ENCODE measurements at places on chromosomes 6 and 20.

GRCh38 chr6:89590133-89590532, 48.4 kb downstream of the LYRM2 start:
- no peak for DNase-seq

DNA sequence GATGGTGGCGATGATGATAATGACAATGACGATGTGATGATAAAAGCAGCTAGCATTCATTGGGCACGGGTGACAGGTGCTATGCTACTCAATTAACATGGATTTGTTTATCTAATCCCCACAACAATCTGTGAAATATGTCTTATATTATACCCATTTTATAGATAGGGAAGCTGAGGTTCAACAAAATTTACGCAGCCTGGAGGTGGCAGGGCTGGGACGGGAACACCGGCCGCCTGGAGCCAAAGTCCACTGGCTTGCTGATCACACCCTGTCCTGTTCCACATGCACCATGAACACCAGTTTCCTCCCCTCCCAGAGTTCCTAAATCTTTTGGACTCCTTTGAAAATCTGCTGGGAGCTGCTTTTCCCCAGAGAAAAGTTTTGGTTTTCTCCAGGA, 23.0 kb downstream of the RIMS4 start:
- no peak for DNase-seq

GRCh38 chr6:18328540-18328939, 58.6 kb upstream of the RNF144B start:
- no peak for DNase-seq

DNA sequence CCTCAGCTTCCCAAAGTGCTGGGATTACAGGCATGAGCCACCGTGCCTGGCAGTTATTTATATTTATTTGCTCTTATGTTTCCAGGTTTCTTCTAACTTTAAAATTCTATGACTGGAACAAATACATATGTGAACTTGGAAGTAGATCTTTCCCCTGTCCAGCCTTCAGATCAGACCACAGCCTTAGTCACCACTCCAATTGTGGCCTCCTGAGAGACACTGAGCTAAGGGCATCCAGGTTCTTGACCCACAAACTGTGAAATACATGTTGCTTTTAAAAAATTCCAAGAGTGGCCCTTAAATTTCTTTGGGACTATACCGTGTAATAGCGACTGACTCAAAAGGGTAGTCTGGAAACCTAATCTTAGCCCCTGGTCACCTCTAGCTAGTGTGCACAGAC, 1.5 kb upstream of the ADGRG6 start:
- no peak for DNase-seq

GRCh38 chr6:130708338-130708737, 118.9 kb upstream of the SMLR1 start:
- no peak for DNase-seq

GRCh38 chr20:31869673-31869941, 720 bp downstream of the DUSP15 start:
- no peak for DNase-seq

- DNase-seq, result no peak
These were observed 134.6 kb downstream of the PHACTR1 start for GRCh38 chr6:12851123-12851695.

DNA sequence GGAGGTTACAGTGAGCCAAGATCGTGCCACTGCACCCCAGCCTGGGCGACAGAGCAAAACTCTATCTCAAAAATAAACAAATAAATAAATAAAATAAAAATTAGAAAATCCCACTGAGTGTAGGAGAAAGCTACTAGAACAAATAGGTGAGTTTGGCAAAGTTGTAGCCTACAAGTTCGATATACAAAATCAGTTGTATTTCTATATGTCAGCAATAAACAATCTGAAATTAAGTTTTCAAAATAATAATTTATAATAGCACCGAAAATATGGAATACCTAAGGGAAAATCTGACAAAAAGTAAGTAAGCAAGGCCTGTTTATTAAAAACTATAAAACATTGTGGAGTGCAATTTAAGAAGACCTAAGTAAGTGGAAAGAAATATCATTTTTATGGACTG, 5.1 kb upstream of the DEFB118 start:
- no peak for DNase-seq

DNA sequence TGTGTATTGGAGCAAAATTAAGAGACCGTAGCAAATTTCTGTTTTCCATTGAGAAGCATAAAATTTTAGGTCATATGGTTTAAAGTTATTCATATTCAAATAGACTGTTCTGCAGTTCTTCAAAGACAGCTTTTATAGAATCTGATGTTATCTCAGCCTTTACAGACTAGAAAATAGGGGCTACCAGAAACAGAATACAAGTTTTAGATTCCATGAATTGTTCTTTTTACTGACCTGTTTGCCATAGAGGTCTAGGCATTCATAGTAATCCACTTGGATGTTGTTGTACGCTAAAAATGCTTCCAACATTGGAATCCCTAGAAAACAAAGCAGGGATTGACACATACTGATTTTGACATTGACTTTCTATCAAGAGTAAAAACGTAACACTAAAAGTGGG, 47.3 kb upstream of the BTBD3 start:
- DNase-seq, result no peak

GRCh38 chr6:3250231-3250675, 8.5 kb upstream of the PSMG4 start:
- no peak for DNase-seq

- no peak for DNase-seq
These were observed 200.7 kb upstream of the THBS2 start for GRCh38 chr6:169454204-169454871.

DNA sequence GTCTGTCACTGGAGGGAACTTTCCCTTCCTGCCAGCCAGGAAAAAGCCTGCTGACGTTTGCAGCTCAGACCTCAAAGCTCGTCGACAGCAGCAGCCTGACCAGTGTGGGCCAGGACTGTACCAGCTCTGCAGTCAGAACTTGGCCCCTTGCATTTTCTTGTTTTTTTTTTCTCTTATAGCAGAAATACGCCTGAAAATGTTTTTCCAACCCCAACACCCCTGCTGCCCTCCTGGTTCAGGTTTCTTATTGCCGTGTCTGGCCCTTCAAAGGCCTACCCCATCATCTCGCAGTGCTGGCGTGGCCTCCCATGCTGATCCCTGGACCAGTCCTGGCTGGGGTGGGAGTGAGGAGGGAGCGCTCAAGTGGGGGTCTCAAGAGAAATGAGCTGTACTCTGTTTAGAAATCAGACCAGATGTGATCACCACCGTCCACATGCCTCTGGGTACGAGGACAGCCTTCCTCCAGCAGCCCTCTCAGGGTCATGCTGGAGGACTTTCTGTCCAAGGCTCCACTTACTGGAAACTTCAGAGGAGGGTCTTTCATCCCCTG, 169.0 kb downstream of the FOXC1 start:
- DNase-seq, result no peak

DNA sequence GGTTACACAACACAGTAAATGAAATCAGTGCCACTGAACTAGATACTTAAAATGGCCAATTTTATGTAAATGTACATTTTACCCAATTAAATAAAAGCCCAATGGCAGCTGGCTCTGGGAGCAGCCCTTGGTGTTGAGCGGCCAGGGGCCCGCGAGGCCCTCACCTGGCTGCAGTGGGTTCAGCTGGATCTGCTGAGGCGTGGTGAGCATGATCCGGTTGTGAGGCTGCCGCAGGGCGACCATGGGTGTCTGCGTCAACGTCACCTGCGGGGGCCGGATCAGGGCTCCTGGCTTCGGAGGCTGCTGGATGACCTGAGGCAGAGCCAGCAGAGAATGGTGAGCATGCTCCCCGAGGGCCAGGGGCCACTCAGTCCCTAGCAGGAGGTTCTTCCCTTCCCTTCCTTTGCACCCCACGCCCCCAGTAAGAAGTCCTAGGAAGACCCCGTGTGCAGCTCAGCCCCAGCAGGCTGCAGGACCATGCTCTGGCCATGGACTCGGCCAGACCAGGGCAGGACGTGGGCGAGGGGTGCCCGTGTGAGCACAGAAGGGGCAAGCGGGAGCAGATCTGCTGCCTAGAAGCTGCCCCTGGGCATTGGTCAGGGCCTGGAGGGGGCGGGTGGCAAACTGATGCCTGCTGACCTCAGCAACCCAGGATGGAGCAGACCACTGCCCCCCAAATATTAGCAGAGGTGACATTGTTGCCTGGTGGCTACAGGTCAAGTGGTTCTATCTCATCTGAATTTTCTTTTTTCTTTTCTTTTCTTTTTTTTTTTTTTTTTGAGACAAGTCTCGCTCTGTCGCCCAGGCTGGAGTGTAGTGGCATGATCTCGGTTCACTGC, 61.9 kb downstream of the TAF4 start:
- DNase-seq, result no peak

GRCh38 chr20:52975803-52976531, 3.8 kb downstream of the TSHZ2 start:
- DNase-seq, result no peak

DNA sequence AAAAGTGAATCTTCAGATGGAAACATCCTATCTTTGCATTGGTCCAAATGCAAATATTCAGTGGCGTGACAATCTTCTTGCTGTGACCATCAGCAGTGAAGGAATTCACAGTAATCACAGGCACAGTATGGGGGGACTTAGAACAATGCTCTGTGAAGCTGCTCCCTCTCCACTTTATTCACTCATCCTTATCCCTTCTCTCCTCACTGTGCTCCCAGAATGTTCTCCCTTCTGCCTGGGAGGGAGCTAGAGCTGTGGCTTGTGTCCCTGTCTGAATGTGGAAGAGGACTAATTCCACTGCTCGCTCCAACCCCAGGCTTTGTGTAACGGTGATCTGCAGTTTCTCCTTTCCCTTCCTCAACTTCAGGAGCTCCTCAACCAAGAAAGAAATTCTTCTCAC, 243.7 kb downstream of the ALDH8A1 start:
- DNase-seq, result no peak

DNA sequence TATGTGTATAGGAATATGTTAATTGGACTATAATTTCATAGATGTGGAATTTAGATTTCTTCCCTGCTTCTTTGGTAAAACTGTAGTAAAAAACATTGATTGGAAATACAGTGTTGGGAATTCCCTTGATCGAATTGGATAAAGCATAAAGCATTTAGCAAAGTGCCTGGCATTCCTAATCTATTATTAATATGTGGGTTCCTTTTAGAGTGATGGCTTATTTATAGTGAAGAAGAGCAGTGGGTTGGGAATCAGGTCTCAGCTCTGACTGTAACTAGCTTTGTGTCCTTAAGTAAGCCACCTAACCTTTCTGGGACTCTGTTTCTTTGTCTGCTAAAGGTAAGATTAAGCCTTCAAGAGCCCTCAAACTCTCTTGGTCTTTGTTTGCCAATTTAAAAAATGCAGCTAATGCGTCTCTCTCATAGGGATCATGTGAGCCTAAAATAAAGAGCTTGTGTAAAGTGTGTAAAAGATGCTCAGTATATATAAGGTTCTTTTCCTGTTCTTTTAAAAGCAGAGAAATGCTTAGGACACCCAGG, 53.3 kb downstream of the KCNS1 start:
- no peak for DNase-seq

DNA sequence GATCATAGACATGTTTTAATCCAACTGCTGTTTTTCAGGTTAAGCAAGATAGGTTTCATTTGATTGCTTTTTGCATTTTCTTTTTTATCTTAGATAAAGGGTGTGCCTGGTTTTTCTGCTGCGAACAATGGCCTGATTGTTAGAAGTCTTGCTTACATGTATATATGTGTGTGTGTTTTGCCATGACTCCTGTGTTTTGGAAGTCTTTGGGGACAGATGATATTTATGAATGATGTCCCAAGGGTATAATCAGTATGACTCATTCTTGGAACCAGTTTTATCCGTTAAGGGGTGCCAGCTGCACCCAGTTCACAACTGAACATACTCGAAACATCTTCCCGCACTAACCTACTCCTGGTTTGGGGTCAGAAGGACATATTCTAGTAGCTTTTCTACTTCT, 230.1 kb upstream of the SUPT3H start:
- no peak for DNase-seq

DNA sequence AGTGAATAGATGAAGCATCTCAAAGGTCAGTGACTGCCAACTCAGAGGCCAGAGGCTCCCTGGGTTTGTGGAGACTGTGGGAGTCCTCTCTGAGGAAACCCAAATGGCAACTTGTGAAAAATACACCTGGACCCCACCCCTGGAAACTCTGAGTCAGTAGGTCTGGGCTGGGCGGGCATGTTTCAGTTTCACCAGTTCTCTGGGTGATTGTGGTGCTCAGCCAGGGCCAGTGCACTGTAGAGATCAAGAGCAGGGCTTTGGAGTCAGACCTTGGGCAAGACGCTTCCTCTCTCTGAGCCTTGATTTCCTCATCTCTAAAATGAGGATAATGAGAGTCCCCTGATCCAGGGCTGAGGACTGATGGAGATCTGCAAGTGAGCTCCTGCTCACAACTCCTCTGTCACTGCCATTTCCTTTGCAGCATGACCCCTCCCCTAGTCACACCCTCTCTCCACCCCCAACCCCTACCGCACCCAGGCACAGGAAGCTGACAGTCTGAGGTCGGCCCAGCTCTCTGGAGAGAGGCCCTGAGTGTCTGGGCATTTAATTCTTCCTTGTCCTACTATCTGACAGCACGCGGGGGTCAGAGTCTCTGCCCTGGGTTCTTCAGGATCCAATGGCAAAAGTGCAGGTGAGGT, 5.1 kb downstream of the DEF6 start:
- DNase-seq, result peak; percentile 39

DNA sequence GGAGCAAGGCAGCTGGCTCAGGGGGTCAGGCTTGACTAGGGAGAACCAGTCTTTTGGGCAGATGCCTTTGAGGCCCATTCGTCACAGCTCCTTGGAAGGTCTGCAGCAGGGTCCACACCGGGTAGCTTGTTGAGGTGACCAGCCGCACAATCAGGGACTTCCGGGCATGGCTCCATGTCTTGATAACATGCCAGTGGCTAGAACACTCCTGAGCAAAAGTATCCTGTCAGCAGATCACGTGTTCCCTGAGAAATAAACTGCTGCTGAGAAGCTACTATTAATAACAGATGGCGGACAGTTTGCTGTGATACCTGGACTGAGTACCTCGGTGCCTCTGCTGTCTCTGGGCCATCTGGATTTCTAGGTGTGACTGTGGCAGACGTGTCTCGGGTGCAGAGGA, 235.9 kb downstream of the PRKN start:
- DNase-seq, result no peak

GRCh38 chr20:62993856-62994494, 12.8 kb downstream of the BHLHE23 start:
- DNase-seq, result no peak

DNA sequence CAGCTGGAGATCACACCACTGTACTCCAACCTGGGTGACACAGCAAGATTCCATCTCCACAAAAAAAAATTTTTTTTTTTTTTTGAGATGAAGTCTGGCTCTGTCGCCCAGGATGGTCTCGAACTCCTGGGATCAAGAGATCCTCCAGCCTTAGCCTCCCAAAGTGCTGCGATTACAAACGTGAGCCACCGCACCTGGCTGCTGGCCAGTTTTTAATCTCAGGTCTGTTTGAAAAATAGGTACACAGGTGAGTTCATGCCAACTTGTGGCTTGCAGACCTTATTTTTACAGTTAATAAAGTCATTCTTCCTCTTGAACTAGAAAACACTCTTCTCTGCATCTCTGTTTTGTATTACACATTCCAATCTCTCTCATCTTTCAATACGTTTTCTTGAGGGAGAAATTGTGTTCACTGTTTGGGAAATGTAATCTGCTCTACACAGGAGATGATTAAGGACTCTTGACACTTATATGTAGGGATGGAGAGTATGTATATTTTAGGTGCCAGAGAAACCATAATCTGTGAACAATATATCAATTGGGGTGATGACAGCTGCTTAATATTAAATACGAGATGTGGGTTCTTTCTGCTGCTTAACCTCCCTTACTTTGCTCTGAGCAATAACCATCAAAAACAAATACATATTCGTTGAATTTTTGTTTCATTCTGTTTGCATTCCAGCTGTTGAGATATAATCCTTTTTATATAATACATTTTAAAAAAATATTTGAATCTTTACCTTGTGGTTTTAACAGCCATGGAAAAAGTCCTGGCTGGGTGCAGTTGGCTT, 17.7 kb upstream of the RIPOR3 start:
- no peak for DNase-seq

- no peak for DNase-seq
These were observed 6.4 kb downstream of the CCND3 start for GRCh38 chr6:41935193-41935574.

All from SIG-M5 (cell line).